Ovary (tissue), 10 donors: ENCODE measurements at places on chromosomes 6 and 20. TPM values are rescaled to one million over a fixed set of nuclear protein-coding genes. Genes with fewer than 3 reads are reported as not detected.

DNA sequence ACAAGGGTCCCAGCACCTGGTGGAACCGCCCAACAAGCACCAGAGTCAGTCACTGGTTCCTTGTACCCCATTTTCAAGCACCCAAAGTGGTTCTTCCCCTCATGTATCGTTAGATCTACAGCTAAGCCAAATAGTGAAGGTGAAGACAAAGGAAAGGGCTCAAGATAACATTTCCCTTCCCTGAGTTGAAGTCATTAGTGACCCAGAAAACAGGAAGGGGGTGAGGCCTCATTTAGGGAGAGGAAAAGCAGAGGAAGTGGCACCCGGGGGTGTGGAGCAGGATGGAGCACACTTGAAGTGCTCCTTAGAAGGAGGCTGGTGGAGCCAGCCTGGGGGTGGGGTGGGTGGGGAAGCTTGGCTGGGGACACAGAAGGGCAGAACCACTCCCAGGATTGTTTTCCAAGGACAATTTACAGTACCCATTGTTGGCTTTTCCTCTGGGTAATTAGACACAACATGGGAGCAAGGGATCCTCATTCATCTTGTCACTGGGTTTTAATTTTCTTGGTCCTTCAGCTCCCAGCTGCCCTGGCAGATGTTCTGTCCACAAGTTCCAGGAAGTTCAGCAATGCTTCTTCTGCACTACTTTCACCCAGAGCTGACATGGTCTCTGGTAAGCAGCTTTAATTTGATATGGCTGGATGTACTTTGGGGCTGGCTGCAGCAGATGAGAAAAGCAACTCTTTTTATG, 73.3 kb upstream of the CD93 start:
- H3K27ac ChIP-seq: no peak overlapping the region

DNA sequence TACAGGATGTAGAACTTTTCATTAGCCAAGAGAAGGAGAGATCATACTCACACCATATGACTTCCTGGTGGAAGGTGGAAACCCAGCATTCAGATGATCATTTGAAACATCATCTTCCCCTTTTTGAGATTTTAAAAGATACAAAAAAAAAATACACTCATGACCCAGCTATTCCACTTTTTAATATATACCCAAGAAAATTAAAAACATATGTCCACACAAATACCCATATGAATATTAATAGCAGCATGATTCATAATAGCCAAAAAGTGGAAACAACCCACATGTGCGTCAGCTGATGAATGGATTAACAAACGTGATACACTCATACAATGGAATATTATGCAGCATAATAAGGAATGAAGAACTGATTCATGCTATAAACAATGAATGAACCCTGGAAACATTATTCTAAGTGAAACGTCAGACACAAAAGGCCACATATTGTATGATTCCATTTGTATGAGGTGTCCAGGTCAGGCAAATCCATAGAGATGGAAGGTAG, 130.0 kb upstream of the SGK1 start:
- H3K27me3 ChIP-seq: no peaks in the 10 kb centered on the region
- H3K36me3 ChIP-seq: no peaks in the 10 kb centered on the region

DNA sequence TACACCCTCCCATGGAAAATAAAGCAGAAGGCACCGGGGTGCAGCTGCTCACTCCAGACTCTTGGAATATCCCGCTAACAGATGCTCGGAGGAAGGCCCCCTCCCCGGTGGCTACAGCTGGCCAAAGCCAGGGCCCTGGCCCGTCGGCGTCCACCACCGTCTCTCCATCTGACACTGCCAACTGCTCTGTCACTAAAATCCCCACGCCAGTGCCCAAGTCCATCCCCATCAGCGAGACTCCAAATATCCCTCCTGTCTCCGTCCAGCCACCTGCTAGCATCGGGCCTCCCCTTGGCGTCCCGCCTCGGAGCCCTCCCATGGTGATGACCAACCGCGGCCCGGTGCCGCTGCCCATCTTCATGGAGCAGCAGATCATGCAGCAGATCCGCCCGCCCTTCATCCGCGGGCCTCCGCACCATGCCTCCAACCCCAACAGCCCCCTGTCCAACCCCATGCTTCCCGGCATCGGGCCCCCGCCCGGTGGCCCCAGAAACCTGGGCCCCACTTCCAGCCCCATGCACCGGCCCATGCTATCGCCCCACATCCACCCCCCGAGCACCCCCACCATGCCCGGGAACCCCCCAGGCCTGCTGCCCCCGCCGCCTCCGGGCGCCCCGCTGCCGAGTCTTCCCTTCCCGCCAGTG, 143.9 kb downstream of the SOBP start:
- DNase-seq: no peak
- no peaks in the 10 kb centered on the region for H3K27me3 ChIP-seq

- no peak overlapping the region for H3K27ac ChIP-seq
- no peaks in the 10 kb centered on the region for H3K4me1 ChIP-seq
- H3K27me3 ChIP-seq: no peaks in the 10 kb centered on the region
- no peaks in the 10 kb centered on the region for H3K36me3 ChIP-seq
Measured at GRCh38 chr20:20204256-20204655, 151.9 kb downstream of the CFAP61 start.

CD83 gene
- 3.4 TPM for total RNA-seq

NTSR1 gene
- total RNA-seq: not detected

TFAP2C gene
- total RNA-seq: 1.6 TPM
